ENCODE measurements at places on chromosomes 5 and 9.

- no peak for DNase-seq
Observed at GRCh38 chr5:2810644-2811043, 59.2 kb upstream of the IRX2 start.

DNA sequence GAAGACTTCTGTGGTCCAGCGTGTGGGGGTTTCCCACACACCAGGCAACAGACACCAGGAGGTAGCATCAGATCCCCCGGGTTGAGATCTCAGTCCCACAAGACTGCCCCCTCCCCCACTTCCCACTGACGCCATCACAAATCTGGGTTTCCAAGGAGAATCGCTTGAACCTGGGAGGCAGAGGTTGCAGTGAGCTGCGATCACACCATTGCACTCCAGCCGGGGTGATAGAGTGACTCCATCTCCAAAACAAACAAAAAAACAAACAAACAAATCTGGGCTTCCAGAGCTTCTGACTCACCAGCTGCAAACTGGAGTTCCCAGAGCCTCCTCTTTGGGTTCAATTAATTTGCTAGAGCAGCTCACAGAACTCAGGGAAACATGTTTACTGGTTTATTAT lies 4.7 kb upstream of the GBGT1 start:
- no peak for DNase-seq

DNA sequence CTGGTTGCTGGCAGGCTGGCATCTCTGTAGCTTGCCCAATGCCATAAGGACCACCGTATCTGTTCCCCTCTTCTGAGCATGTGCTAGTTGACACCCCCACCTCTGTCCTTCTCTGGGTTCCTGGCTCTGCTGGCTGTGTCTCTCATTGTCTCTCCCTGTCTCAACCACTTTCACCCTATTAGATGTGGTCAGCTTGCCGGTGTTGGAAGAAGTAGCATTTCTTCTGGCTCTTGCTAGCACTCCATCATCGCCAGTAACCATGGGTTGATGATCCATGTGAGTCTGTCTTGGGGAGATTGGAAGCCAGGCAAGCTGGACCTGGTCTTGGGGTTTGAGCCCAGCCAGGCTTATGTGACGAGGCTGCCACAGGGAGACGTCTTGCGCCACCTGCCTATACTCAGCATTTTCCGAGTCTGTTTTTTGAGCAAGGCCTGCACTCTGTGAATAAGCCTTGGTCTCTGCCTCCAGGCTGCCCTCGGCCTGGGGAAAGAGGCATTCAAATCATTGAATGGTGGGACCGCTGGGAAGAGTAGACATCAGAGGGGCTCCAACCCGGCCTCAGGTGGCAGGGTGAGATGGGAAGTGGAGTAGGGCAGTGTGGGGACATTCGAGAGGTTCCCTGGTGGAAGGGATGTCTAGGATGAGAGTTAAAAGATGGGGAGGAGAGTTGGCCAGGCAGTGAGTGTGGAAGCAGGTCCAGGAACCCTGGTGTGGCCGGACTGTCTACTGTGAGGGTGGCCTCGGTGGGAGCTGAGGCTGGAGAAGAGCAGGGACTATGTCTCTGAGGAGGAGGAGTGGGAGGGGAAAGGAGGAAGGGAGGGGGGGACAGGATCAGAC lies 74.3 kb downstream of the ZNF618 start:
- DNase-seq: no peak

DNA sequence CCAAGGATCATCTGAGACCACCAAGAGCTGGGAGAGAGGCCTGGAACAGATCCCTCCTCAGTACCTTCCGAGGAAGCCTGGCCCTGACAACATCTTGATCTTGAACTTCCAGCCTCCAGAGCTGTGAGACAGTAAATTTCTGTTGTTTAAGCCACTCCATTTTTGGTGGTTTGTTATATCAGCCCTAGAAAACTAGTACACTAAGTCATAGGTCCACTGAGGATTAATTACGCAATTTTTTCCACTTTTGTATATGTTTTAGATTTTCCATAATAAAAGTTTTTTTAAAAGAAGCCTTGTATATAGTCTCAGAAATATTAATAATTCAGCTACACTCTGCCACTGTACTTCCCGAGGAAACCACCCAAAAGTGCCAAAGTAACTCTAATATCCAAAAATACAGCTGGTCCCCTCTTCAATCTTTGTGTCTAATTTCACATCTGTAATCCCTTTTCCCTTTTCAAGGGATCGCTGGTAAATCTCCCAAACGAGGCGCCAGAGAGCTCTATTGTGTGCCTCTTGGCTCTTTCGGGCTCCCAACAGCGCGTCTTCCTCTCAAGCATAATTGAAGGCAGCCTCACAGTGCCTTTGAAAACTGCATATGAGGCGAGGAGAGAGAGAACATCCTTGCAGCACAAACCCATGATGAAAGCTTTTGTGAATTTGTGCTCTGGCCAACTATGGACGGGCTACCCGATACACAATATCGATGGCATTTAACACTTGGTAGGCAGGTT lies 32.7 kb downstream of the PRUNE2 start:
- DNase-seq: no peak

- DNase-seq: no peak
Observed at GRCh38 chr9:34158362-34158869, 20.4 kb upstream of the UBAP1 start.

GRCh38 chr5:127066721-127067120 lies 6.6 kb downstream of the C5orf63 start:
- DNase-seq: no peak

DNA sequence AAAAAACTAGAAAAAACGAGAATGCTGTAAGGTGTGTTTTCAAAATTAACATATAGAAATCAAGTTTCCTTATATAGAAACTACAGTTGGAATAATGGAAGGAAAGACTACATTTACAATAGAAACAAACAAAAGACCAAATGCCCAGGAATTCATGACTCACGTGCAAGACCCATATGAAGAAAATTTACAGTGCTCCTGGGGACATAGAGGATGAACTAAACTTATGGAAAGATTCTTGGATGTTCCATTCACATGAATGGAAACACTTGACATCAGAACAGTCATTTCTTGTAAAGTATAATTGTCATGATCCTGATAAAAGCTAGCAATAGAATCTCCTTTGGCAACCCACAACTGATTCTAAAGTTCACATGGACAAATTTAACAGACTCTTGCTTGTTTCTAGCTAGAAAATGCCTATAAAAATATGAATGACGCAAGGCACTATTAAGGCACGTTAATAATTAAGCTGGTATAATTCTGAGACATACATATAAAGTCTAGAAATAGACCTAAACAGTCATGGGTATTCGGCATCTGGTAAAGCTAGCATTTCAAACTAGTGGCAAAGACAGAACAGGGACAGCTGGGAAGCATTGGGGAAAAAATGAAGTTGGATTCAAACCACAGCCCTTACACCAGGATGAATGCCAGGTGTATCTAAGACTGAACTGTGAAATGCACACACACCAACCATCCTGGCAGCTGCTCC lies 5.1 kb upstream of the ZFP62 start:
- DNase-seq: peak; percentile 9

- no peak for DNase-seq
Observed at GRCh38 chr5:135834639-135835529, at the start of gene SLC25A48. SLC25A48 (plus strand) TSS chr5:135834663; CDS start chr5:135834848, 185 bp downstream.

DNA sequence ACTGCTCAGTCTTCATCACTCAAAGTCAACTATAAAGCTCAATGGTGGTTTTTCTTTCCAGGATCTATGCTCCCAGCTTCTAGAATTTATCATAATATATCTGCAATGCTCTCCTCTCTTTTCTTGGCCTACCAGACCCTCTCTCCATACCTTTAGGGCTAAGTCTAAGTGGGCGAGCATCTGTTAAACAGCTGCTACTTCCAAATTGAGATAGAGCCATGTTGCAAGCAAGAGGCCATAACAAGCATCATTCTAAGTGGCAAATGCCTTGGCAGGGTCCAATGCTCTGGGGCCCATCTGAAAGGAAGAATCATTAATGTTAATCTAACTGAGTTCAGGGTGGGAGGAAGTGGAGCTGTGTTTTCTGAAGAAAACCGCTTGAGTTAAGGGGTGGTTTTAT lies 324.0 kb downstream of the TLR4 start:
- DNase-seq: no peak

DNA sequence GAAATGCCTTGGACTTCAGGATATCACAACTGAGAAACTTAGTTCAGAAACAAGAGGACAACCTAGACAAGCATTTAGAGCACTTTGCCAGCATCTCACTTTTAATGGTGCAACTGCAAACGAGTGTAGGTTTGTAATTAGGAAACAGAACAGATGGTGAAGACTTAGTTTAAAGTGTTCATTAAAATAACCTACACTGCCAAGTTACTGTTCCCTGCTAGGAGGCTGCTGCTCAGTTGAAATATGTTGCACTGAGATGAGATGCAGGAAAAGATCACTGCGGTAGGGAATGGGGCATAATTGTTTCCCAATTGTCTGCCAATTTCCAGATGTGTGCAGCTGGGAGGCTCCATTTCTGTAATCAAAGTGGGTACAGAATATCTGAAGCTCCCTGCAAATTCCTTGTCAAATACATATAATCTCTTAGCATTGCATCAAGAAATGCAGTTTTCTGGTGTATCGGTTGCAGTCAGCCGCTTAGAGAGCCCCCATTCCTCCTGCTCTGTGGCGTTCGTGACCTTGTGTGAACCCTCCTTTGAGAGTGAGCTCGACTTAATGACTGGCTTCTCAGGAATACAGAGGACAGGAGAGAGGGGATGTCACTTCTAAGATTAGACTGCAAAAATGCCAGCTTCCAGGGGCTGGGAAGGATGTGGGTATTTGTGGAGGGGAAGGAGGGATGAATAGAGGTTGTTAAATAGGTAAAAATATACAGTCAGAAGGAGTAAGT lies 448.9 kb downstream of the MED10 start:
- no peak for DNase-seq

GRCh38 chr5:179055436-179055835 lies 4.7 kb upstream of the ZNF354C start:
- DNase-seq: no peak

- DNase-seq: no peak
Observed at GRCh38 chr9:80449513-80449912, 877.7 kb downstream of the TLE4 start.

DNA sequence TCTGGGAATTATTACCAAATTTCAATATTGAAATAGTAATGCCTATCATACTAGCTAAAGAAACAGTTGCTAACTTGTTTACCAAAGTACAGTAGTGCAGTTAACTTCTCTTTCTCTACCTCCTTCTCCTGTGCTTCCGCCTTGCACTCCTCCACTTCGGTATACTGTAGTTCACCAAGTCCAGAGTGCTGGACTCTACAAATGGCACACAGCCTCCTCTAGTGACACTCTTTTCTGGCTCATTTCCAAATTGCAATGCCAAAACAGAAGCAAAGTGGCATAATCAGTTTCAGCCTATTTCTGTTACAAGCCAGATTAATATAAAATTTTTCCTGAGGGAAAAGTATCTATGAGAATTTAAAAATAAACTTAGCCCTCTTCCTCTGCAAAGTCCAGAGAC lies 86.0 kb upstream of the RASGRF2 start:
- DNase-seq: no peak

DNA sequence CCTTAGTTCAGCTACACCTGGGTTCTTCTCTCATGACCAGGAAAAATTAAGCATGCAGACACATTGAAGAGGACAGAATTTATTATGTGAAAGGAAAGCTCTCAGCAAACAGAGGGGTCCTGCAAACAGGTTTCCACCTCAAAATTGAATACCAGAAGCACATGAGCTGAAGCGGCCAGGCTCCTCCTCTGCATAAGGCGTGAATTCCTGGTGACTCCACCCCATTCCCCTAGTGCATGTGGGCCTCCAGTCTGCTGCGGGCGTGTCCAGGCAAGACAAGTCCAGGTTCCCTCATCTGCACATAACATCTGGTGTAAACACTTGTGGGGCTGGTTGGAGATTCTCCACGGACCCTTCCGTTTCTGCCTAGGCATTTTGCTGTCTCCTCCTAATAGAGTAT lies 1156.4 kb downstream of the FOXD4L5 start:
- no peak for DNase-seq

GRCh38 chr9:15400281-15400941 lies 22.3 kb upstream of the SNAPC3 start:
- DNase-seq: no peak

DNA sequence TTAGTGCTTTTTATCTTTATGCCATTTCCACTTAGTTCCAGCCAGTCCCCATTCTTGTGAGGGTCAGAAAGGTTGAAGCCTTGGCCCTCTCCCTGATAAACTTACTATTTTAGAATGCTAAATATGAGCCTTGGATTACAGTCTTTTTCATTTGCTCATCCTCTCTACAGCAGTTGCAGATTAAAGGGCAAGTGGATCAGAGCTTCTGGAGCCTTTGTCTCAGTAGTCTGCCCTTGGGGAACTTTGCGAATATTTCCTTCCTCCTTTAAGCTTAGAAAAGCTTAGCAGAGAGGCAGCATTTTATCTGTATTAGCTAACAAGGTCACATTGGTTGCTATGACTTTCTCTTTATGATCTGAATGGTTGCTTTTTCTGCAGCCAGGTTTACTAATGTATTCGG lies 11.5 kb downstream of the FSD1L start:
- peak; percentile 11 for DNase-seq

- no peak for DNase-seq
Observed at GRCh38 chr5:41071975-41072374, 833 bp upstream of the MROH2B start.

DNA sequence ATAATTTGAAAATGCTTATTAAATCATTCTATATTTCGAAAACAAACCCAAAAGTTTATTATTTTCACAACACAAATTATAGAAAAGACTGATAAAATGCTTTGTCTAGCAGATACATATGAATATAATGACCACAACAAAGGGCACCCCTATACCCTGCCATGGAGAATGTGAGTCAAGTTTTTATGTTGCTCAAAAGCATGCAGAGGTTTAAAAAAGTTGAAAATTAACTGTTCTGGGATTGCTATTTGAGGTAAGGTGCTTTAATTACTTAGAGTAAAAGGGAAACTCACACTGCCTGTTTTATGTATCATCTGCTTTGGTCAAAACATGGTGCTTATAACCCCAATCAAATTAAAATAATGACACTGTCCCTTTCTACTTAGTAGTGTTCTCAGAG lies 41.0 kb downstream of the MLANA start:
- no peak for DNase-seq

GRCh38 chr5:67085616-67086015 lies 111.0 kb downstream of the CD180 start:
- no peak for DNase-seq

DNA sequence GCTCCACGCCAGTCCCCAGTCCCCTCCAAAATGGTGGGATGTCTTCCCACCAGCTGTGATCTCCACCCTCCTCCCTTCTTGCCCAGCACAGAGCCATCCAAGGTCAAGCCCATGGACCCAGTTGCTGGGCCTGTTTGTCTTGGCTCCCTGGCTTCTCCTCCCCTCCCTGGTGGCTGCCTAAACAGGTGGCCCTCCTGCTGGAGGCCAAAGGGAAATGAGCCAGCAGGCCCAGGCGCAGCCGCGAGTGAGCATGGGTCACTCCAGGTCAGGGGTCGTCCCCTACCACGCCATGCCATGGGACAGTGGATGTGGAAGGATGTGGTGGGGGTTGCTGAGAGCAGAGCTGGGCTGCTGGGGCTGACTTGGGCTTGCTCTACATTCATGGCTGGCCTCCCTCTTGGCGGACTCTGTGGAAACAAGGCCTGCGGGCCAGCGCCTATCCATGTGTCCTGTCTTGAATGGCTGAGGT lies 33.6 kb downstream of the COL15A1 start:
- DNase-seq: no peak

DNA sequence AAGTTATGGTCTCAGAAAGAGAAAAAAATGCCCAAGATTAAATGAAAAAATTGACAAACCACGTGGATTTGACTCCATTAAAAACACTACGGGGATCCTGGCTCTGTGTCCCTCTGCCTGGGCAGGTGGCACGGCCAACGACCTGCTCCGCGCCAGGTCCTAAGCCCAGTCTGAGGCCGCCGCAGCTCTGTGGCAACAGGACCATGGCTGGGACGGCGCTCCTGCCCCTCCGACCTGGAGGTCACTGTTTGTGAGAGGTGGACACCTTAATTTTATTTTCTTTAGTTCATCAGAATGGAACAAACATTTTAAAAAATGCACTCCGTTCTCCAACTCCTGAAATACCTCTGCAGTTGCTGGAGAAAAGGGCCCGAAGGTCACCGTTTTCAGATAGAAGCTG lies 369.4 kb downstream of the CDH9 start:
- no peak for DNase-seq
